ENCODE measurements at places on chromosomes 5 and 9.

DNA sequence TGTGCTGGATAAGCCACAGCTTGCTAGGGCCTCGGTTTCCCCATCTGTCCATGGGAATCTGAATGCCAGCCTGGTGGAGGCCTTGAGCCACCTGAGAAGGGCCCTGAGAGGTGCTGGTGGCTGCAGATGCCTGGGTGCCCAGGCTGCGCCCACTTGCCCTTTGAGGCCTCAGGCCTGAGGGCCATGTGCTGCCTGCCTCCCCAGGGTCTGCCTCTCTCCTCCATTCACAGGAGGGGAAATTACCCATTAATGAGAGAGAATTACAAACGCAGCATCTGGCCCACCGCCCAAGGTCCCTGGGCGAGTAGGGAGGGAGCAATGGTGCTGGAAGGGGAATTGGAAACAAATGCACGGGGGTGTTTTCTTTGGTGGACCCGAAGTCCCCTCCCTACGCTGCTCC, 59.6 kb downstream of the BARX1 start:
- no peak for DNase-seq

GRCh38 chr5:91742550-91742949, 359.4 kb upstream of the ARRDC3 start:
- DNase-seq = no peak

GRCh38 chr5:94788527-94788926, 170.1 kb downstream of the SLF1 start:
- DNase-seq = no peak

DNA sequence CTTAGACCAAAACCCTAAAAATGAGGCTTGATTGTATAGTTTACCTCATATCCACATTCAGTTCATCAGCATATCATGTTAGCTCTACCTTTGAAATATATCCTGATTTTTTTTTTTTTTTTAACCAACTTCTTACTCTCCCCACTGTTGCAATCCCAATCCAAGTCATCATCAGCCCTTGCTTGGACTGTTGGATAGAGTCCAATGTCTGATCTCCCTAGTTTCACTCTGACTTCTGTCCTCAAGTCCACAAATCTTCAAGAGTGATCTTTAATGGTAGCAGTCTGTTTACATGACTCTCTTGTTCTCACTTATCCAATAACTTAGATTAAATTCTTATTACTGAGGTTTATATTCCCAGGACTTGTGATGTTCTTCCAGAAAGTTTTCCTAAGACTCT, 30.8 kb downstream of the NAA35 start:
- DNase-seq = no peak

DNA sequence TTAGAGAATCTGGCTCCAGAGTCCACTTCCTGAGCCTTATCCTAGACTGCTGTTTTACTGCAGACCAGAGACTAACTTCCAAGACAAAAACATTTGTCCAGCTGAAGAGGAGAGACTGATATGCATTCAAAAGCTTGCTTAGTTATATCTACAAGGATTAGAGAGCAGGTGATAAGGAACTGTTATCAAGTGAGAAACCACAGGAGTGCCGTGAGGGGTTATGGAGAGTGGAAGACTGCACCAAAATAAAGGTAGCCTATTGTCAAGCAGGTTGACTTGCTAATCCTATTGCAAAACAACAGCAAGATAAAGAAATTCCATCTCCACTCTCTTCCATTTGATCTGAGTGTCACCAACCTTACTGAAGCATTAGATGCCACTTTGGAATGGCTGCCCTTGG, 139.1 kb downstream of the SCAMP1 start:
- DNase-seq = no peak

DNA sequence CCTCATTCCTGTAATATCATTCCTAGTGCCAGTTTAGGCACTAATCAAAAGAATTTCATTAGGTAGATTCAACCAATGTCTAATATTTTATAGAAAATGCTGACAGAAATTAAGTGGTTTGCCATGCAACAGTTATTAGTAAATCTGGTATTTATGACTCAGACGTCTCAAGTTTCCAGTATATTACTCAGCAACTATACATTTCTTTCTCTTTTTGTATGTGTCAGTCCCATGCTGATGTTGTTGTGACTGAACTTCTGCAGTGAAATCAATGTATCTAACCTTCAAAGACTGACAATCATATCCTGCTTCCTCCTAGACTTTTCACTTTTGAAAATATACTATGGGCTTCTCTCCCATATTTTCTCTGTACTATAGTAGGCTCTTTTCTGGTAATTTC, 822.5 kb downstream of the NR2F1-AS1 start:
- no peak for DNase-seq

GRCh38 chr5:56951946-56952691, at the start of gene MIER3:
Gene MIER3 (minus strand): TSS chr5:56952123. CDS start chr5:56952102, 21 bp downstream.
- DNase-seq = peak; percentile 41

DNA sequence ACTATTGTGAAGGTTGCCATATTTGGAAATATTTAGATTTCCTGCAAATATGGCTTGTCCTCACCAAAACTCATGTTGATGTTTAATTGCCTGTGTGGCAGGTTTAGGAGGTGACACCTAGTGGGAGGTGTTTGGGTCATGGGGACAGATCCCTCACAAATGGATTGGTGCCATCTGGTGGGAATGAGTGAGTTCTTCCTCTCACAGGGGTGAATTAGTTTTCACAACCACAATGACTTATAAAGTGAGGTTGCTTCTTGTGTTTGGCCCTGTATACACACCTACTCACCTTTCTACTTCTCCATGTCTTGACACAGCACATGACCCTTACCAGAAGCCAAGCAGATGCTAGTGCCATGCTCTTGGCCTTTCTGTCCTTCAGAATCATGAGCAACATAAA, 41.1 kb downstream of the ISOC1 start:
- DNase-seq = no peak

DNA sequence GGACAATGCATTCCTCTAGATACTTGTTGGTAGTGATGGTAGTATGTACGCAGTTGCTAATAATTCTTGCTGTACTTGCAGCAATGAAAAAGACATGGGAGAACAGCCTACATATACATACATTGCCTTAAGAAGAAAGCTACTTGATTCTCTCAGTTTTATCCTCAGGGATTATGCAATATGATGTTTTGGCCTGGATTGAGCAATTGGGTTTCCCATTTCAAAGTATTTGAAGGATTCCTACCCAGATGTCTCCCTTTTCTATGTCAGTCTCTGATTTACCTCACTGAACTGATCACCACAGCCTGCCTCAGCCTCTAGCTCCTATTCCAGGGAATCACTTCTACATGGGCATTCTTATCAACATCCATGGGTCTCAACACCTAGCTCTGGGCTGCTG, 210.1 kb upstream of the CDH10 start:
- DNase-seq = no peak

DNA sequence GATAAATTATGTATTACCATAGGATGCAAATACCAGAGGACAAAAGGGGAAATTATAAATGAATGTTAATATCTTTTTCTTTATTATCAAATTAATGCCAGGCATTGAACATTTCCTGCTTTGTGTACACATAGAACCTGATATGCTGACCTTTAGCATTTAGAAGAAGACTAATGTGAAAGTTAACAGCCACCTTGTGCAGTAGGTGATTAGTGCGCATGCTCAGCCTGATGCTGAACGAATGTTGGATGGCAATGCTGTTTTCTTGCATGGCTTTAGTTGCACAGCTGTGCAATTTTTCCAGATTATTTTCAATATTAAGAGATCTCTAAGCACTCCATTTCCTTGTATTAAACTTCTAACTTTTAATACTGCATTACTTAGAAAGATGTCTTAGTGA, 45.5 kb downstream of the CCNH start:
- DNase-seq = no peak

- no peak for DNase-seq
Measured at GRCh38 chr9:136053757-136054142, 41.3 kb downstream of the NACC2 start.

DNA sequence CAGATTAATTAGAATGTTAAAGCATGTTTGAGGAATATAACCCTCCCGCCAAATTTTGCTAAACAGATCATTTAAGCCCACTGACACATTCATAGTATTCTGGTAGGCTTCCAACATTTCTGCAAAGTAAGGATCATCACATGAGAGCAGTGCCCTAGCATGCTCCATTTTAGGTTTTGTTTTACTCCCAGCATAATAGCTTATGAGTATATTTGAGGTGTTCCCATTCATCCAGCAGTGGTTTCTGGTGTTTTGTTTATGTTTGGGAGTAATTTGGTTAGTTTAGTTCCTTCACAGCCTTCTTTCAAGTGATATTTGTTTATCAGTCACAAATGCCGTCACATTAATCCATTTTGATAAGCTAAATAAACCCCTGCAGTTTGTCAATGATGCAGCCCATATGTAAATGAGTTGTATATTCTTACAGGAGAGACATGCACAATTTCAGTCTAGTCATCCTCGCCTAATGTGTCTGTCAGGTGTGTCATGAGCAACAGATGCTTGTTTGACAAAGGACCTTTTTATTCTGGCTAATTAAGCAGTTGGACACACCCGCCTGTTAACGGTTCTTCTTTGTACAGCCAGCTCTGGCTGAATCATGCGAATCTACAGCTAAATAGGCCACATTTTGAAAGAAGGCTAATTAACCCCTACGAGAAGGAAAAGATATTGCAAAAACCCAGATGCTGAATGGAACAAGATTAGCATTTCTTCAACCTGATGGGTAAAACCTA, 124.4 kb downstream of the RFX3 start:
- no peak for DNase-seq

DNA sequence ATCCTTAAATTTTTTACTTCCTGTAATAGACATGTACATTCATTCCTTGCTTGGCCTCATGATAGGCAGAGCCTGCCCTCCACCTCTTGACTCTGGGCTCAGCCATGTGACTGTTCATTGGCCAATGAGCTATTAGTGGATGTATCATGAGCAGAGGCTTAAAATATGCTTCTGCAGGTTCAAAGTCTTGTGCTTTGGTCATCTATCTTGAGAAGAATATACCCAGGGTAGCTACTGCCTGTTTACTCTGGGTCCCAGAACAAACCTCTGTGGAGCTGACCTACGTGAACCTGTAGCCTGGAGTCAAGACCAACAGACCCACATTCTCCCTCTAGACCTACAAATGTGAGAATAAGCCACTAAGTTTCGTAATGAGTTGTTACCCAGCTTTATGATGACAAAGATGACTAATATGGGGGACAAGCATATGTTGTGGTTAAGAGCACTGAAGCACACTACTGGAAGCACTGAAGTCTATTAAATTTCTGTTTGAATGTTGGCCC, 244.4 kb downstream of the MAST4 start:
- no peak for DNase-seq

DNA sequence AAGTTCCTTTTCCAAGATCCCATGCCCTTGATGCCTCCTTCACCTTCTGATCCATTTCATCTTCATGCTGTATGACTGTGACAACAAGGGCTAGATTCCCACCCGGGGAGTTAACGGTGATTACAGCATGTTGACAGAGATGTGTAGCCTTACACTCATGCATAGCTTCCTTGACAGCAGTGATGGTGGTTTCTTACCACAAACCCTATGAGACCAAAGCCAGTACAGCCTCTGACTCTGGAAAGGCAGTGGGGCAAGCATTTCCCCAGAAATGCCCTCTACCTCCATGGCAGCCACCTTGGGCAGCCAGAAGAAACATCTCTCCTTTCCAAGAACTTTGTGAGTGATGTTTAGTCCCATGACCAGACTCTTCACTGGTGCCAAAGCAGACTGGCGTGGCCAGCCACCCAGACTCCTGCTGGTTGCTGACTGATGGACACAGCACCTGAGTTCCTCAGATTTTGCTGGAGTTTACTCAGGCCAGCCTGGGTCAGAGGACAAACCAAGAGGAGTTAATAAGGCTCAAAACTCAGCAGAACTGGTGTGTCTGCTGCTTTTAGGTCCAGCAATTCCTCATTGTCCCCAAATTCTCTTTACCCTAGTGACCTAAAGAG, 199.7 kb upstream of the SLC27A6 start:
- DNase-seq = no peak

- DNase-seq = no peak
Measured at GRCh38 chr9:7228726-7229125, 471.0 kb downstream of the KDM4C start.

- no peak for DNase-seq
Measured at GRCh38 chr9:135341612-135342169, 137.9 kb upstream of the PPP1R26 start.

GRCh38 chr5:124342027-124342471, 404.4 kb downstream of the ZNF608 start:
- DNase-seq = no peak

DNA sequence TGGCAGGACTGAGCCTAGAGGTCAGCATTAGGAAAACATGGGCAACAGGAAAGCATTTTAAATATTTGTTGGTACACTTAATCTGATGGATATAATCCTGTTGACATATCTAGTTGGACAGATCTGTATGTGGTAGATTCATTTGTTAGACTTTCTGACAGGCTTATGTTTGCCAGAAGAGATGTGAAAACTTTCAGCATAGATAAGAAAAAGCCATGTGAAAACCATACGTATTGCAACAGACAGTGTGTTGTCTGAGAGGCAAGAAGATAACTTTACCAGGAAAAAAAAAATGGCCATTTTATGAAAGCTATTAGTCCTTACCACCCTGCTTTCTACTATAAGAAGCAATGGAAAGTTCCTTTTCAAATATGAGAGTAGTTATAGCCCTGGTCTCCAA, 1902.2 kb upstream of the C9orf72 start:
- no peak for DNase-seq

DNA sequence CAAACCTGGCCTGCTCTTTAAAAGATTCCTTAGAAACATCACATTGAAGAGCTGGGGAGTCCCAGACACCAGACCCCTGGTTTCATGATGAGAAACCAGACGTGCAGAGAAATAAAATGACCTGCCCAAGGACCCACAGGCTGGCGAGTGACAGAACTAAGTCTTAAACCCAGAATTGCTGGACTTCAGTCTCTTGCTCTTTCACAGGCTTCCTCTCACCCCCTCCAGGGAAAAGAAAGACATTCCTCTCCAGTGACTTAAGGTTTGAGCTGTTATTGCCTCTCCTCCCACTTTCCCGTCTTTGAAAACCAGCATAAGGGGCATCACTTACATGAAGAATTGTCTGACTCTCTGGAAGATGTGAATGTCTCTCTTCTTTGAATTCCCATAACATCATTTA, 535.2 kb downstream of the IRX1 start:
- DNase-seq = no peak

- no peak for DNase-seq
Measured at GRCh38 chr5:174082286-174082685, 36.8 kb downstream of the NSG2 start.

DNA sequence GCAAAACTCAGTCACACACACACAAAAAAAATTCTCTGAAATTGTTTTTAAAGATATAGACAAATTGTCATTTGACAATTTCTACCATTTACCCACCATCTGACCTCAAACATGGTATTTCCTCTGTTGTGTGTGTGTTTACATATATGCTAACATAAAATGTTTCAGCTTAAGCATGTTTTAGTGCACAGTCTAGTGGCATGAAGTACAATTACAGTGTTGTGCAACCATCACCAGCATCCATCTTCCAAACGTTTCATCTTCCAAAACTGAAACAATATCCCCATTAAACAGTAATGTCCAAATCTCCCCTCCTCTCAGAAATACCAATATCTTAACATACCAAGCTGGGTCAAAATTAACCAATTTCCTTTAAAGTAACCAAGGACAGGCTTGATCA, 65.2 kb downstream of the MYO10 start:
- DNase-seq = no peak
